NCI-H774 (cell line): ENCODE measurements at places on chromosomes 5 and 9.

DNA sequence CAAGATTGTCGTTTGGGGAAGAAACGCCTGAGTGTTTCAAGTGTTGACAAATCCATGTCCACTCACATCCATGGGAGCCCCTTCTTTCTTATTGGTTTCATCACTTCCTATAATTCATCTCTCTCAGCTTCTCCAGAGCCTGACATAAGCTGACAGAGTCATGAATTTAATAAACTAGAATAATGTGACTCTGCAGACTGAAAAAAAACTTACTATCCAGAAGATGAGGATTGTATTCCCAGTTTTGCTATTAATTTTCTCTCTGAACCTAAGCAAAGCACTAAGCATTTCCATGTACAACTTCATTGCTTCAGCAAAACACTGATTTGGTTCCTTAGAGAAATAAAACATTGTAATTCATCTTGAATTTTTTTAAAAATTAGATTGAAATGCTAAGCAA is 691.8 kb downstream of the MTRR start:
- DNase-seq, result no peak

DNA sequence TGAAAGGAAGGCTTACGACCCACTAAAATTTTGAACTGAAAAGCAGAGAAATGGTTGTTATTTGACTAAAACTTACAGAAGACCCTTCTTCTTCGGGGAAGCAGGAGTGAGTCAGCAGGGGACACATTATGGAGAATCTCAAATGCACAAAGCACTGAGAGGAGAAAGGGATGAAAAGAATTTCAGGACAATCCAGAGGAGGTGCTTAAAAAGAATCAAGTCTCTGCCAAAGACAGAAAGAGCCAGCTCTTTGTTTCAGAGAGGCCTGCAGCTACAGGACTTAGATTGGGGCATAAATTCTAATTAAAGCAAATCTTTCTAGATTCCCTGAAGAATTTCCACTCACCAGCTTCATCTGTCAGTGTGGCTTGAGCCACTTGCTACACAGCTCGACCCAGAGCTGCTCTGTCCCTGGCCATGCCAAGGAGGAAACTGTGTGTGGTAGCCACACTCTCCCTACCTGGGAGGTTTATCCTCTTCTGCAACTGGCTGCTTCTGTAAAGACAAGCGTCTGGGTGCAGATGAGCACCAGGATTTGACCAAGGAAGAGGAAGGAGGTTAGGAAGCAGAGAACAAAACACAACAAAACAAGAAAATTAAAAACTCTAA is 89.9 kb downstream of the SEMA5A start:
- no peak for DNase-seq

DNA sequence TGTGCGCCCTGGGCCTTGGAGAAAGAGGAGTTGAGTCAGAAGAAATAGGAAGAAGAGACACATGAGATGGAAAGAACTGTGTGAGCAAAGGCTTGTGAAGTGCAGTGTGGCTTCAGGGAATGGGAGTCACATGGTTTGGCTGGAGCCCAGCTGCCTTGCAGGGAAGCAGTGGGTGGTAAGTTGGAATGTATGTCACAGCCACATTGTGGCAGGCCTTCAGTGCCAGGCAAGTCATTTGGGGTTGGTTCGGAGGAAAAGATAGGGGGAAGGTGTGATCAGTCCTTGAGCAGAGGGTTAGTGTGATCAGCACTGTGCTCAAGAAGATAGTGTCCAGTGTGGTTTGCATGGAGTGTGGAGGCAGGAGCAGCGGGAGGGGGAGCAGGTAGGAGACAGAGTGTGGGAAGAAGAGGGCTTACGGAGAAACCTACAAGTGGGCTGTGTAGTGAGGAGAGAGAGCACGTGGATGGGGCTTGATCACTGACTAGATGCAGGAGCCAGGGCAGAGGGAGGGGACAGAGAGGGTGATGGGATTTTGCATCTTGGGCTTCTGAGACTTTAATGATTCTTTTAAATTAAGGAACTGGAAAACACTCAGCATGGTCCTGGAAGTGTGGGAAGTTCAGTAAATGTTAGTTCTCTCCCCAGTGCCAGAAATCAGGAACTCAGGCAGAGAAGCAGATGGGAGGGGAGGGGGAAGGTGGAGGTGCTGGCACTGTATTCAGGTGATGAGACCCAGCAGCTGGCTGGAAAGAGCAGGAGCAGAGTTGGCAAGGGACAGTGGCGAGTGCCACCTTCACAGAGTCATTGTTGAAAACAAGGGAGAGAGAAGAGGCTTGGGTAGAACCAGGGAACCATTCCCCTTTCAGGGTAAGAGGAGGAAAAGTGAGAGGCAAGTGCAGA is 46.6 kb downstream of the ARHGAP26 start:
- no peak for DNase-seq

- DNase-seq, result no peak
These were observed 19.5 kb downstream of the SLC22A5 start for GRCh38 chr5:132389051-132389331.

- DNase-seq, result no peak
These were observed 186.5 kb downstream of the NSG2 start for GRCh38 chr5:174231956-174232487.

GRCh38 chr5:16815432-16815831 is 120.7 kb downstream of the MYO10 start:
- DNase-seq, result no peak

GRCh38 chr5:31280210-31280609 is 86.7 kb downstream of the CDH6 start:
- no peak for DNase-seq

GRCh38 chr5:17355586-17356346 is 138.3 kb downstream of the BASP1 start:
- DNase-seq, result no peak

- no peak for DNase-seq
These were observed 129.4 kb downstream of the EDIL3 start for GRCh38 chr5:84255315-84255714.

- no peak for DNase-seq
These were observed 13.3 kb downstream of the ALDH1B1 start for GRCh38 chr9:38405785-38406184.

DNA sequence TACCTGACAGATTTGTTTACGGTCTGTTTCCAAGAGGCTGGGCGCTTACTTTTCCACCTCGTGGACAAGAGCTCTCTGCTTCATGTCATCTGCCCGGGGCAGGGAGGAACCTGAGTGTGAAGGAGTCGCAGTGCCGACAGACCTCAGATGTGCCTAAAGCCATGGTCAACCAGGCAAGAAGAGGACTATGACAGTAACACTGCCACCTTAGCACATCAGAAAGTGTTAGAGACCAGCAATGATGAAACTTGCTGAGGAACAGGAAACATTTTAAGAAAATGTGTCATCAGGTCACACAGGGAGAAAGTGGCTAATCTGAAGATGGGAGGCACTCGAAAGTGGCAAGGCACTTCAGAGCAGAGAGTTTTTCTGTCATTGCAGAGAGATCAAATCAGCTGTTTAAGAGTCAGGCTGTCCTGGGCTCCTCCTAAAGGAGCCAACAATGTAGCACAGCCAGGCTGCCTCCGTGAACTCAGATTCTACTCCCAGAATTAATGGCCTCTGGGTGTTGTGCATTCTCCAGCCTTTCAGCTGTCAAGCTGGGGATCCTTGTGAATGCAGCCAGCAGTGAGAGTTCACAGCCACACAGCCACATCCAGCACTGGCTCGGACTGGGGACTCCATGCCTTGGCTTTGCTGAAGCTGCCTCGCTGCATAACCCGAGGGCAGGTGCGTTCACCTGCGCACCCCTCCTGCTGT is 94.6 kb downstream of the RAPGEF1 start:
- DNase-seq, result no peak

DNA sequence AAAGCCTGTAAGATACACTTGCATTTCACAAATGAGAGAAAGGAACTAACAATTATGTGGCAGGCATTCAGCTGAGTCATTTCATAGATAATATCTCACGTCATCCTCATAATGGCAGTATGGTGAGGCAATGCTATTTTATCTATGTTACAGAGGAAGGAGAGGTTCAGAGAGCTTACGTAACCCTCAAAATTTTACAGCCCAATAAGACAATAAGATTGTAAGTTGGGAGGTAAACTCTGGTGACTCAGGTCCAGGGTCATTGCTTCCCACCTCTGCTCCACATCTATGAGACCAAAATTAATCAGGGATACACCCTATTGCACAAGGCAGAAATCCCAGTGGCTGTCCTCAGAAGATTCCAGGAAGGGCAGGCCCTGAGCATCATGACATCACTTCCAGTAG is 309.7 kb downstream of the NSG2 start:
- DNase-seq, result no peak

GRCh38 chr9:87610200-87611155 is 112.8 kb downstream of the DAPK1 start:
- DNase-seq, result no peak

- no peak for DNase-seq
These were observed 34.2 kb downstream of the ASS1 start for GRCh38 chr9:130478736-130479575.

GRCh38 chr9:94782355-94783101 is 56.0 kb downstream of the AOPEP start:
- no peak for DNase-seq

DNA sequence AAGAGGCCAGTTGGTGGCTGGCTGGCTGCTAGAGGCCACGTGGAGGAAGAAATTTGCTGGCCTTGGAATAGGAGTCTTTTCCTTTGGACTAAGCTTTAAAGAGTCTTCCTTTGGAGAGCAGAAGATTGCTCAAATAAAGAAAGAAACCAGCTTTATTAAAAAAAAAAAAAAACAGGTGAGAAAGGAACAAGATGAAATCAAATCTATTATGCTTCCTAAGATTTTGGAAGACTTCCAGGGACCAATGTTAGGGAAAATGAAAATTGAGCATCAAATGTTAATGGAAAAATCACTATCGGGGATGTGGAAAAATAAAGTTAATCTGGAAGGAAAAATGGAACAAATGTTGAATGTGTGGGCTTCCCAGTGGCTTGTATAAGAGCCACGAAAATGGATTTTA is 153.1 kb downstream of the TTC39B start:
- DNase-seq, result no peak

DNA sequence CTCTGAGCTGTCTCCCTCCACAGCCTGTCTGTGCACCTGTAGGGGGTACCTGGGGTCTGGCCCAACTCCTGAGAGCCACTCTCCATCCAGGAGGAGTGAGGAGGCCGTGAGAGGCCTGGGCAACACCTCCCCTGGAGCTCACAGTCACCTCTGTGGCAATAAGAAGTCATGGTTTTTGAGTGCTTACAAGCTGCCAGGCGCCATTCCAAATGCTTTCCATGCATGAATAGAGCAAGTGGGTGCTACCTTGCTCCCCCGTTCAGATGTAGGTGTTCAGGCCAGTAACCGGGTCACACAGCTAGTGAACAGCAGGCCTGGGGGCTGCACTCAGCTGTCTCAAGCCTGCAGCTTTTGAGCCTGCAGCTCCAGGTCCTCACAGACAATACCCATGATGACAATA is 30.6 kb downstream of the CORO2A start:
- no peak for DNase-seq

DNA sequence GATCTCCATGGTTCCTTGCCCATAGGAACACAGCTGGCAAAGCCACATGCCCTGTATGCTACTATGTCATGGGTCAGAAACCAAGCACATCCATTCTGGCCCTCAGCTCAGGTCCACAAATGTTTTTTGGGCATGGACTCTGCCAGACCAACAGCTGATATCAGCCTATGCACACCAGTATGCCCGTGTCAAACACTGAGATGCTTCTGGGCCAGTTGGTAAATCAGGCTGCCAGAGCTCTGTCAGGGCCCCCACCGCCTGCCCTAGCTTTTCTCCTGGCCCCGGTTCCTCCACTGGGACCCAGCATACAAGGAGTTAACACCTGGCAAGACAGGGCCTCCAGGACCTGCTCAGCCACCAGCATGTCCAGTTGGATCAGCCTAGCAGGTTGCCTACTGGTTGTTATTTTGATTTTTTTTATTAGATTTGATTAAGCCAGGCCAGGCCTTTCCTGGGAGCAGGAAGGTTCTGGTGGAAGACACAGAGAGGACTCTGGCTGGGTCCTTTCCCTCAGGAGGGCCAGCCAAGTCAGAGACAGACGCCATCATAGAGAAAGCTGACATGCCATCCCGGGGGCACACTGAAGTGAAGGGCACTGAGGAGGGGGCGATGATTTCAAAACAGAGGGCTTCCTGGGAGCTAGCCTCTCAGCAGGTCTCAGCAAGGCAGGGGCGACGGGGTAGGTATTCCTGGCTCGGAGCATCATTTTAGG is 65.8 kb downstream of the TSTD2 start:
- DNase-seq, result no peak

GRCh38 chr5:153508700-153509099 is 18.2 kb downstream of the GRIA1 start:
- no peak for DNase-seq

DNA sequence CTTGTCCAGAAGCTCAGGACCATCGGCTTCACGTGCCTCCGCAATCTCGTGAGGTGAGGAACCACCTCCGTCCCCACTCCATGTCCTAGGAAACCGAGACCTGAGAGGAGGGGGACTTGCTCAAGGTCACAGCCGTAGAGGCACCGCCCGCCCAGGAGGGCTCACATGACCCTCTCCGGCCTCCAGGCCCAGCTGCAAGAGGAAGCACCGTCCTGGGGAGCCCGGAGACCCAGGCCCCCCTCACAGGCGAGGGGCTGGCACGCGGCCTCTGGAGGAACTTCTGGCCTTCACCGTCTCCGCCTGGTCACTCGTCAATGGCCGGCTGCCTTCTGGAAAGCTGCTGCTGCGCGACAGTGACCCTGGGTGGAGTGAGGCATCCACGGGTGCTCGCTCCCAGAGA is 24.2 kb downstream of the FAM78A start:
- no peak for DNase-seq

- no peak for DNase-seq
These were observed 17.2 kb downstream of the OR2S2 start for GRCh38 chr9:35940458-35941407.

- no peak for DNase-seq
These were observed 116.5 kb downstream of the PIK3R1 start for GRCh38 chr5:68332080-68332451.

DNA sequence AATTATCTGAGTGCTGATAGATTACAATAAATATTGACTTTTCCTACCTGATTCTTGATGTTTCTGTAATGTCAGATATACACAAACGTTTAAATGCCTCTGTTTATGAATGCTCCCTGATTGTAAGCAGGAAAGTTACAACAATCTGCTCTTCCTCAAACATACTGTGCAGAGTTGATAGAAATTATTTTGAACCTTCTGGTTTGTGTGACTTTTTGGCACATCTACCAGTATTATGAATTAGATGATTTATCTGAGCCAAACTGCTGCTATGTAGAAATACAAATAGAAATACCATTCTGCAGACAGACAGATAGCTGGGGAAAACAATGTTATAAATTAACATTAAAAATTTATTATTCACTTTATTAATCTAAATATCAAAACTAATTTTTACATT is 113.0 kb downstream of the SLF1 start:
- no peak for DNase-seq

GRCh38 chr9:14303521-14303920 is 10.4 kb downstream of the NFIB start:
- no peak for DNase-seq

DNA sequence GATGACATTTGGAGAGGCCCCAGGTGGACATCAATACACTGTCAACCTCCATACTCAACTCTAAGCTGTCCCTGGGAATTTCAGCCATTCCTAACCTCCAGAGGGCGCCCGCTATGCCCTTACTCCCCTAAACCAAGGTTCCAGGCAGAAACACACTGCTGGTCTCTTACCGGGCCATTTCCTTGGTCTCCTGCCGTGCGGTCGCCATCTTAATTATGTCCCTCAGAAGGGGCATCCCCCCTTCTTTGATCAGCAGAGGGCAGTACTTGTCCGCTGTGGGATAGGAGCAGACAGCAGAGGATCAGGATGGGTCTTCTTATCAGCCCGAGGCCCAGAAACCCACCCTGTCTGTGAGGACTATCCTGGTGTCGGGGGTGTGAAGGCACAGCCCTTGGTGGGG is 9.3 kb upstream of the ZDHHC12 start:
- peak; percentile 41 for DNase-seq

GRCh38 chr5:566636-567309 is 42.5 kb upstream of the SLC9A3 start:
- DNase-seq, result no peak
